ENCODE measurements at places on chromosomes 12 and 14.

GRCh38 chr14:67260965-67261364 lies 19.7 kb downstream of the PALS1 start:
- no peak for DNase-seq

- no peak for DNase-seq
Measured at GRCh38 chr12:7047306-7047705, 13.2 kb upstream of the C1S start.

DNA sequence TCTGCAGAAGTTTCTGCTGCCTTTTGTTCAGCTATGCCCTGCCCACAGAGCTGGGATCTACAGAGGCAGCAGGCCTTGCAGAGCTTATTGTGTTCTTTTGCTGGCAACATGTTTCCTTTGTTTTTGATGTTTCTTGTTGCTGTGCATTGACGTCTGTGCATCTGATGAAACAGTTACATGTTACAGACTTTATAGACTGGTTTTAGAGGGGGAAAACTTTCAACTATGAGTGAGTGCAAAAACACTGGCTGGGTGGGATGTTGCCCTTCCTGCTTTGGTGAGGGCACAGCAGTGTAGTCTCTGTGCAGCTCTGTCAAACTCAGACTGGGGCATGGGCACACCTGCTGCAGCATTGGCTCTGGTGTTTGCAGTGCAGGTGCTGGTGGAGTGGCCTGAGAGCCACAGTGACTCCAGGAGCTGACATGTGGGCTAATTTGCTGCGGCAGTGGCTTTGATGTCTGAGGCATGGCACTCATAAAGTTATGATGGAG lies 26.9 kb downstream of the CLEC6A start:
- no peak for DNase-seq

GRCh38 chr14:48125654-48126053 lies 450.2 kb upstream of the MDGA2 start:
- no peak for DNase-seq

DNA sequence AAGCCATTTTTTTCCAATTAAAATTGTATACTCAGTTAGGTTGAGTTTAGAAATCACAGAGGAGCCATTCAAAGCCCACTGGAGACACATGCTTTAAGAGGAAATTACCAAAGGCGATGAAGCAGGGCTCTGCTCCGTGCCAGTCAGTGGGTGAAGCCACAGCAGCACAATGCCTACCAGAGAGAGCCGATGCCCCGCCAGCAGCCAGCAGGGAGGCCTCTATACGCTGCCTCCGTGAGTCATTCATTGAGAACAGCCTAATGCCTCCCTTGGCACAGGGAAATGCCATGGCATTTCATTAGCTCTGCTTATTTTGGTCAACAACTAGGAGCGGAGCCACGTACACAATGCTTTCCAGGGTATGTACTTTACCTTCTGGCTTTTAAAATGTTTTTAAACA lies 197.8 kb upstream of the FRMD6 start:
- no peak for DNase-seq

DNA sequence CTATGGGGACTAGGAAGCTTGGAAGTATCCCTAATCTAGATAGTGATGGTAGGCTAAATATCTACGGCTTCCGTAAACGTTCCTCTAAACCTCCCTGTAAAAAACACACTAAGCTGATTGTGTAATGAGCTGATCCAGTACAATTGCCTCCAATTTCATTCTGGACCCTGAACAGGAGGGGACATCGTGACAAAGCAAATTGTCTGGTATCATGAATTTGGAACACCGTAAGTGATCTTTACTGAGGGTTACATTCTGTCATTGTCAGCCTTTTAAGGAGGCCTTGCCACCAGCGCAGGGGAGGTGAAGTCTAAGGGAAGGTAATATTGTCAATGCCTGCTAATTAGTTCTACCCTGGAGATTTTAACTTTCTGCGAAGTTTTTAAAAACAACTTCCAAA lies 487 bp upstream of the MGST1 start:
- no peak for DNase-seq

GRCh38 chr12:105773471-105773870 lies 365.3 kb downstream of the NUAK1 start:
- no peak for DNase-seq

DNA sequence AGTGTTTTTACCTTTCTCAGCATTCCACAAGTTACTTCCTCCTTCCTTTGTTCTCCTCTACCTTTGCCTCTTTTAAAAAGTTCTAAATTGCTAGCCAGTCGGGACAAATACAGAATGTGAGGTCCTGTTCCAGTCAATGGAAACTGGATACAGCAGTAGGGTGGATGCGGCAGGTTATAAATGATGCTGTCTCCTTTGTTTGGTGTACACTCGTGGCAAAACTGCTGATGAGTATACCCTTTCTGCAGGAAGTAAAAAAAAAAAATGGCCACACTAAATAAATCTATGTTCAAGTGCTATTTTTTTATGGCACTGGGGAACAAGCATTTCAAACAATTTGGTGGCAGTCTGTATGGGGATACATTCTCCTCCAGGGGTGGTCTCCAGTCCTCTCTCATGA lies 27.5 kb downstream of the KLRK1 start:
- no peak for DNase-seq

GRCh38 chr14:89486961-89487360 lies 69.9 kb upstream of the FOXN3 start:
- no peak for DNase-seq

DNA sequence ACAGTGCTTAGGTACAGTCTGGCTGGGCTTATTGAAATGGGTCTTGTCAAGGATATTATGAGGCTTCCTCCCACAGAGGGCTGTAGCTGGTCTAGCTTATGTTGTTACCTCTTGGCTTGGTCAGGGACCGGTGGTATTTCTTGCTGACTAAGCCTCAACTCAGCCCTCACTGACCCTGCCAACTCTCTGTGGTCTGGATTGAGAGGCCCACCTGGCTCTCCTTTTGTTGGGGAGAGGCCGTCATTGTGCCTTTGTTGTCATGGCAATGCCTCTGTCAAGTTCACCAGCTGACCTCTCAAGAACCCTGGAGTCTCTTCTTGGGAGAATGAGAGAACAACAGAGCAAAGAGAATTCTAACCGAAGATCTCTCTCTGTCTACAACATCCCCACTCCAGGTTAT lies 245.6 kb upstream of the NPAS3 start:
- DNase-seq, result no peak

DNA sequence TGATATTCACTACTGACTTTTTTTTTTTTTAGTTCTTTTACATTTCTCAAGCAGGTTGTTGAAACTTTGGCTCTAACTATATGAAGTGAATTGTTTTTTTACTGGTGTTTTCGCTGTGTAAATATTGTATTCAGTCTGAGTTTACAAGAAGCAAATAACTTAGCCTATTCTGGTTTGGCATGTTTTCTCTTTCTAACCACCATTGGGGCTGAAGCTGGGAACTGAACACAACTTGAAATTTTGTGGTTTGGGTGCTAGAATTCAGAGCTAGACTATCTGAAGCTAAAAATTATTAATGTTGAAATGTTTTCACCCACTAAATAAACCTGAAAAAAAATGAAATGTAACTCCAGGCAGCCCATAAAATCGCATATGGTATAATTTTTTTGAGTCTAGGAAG lies 37.2 kb downstream of the RAD51B start:
- no peak for DNase-seq

- DNase-seq, result no peak
Measured at GRCh38 chr12:68981516-68981915, 48.5 kb upstream of the CPM start.

GRCh38 chr12:89783359-89784060 lies 74.9 kb upstream of the ATP2B1 start:
- no peak for DNase-seq

GRCh38 chr12:102874819-102875218 lies 42.2 kb downstream of the PAH start:
- no peak for DNase-seq

- no peak for DNase-seq
Measured at GRCh38 chr14:32372154-32372553, 43.1 kb downstream of the AKAP6 start.

DNA sequence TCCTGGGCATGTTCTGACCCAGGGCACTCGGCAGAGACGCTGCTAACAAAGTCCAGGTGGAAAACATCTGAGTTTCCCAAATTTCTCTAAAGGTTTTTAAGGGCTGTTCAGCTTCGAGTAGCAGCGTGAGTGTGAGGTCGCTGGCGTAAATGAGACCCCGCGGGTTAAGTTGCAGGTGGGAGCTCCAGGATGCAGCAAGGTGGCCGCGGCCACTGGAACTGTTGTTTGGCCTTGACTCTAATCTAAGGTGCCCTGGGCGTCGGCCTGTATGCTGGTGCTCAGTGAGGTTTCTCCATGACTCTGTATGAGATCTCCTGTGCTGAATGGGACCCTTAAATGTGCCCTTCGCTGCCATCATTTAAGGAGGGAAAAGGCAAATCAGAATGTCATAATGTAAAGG lies 50.7 kb downstream of the ELK3 start:
- no peak for DNase-seq

- DNase-seq, result no peak
Measured at GRCh38 chr14:37899365-37899764, 303.9 kb downstream of the TTC6 start.

DNA sequence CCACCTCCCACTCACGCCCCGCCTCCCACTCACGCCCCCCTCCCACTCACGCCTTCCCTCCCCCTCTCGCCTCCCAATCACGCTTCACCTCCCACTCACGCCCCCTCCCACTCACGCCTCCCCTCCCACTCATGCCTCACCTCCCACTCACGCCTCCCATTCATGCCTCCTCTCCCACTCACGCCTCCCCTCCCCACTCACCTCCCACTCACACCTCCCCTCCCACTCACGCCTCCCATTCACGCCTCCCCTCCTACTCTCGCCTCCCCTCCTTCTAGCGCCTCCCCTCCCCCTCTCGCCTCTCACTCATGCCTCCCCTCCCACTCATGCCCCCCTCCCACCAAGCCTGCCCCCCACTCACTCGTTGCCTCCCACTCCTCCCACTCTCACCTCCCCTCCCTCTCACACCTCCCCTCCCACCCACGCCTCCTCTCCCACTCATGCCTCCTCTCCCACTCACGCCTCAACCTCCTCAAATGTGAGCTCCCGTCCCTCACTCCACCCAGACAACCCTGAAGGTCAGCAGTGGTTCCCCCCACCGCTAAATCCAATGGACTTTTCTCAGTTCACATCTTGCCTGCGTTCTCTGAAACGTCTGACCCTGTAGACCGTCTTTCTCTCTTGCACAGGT lies 39.8 kb downstream of the TMEM63C start:
- no peak for DNase-seq

- no peak for DNase-seq
Measured at GRCh38 chr12:28958553-28959195, 190.4 kb upstream of the FAR2 start.

DNA sequence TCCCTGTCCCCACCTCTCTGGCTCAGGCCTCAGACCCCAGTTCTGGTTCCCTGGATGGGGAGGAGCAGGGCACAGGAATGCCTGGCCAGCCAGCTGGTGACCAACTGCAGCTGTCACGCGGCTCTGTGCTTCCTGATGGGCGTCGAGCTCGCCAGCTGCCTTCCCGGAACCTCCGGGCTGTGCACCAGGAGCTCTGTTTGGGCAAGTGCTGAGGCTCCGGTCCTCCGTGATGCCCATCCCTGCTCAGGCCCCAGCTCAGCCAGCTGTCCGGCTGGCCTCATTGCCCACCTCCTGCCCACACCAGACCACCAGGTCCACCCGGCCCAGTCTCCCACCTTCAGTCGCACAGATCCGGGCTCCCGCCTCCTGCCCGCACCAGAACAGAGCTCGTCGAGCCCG lies 4.8 kb downstream of the IFFO1 start:
- DNase-seq, result no peak

GRCh38 chr14:35506927-35507326 lies 27.0 kb upstream of the INSM2 start:
- DNase-seq, result no peak

GRCh38 chr12:22169376-22169775 lies 123.4 kb downstream of the CMAS start:
- no peak for DNase-seq

DNA sequence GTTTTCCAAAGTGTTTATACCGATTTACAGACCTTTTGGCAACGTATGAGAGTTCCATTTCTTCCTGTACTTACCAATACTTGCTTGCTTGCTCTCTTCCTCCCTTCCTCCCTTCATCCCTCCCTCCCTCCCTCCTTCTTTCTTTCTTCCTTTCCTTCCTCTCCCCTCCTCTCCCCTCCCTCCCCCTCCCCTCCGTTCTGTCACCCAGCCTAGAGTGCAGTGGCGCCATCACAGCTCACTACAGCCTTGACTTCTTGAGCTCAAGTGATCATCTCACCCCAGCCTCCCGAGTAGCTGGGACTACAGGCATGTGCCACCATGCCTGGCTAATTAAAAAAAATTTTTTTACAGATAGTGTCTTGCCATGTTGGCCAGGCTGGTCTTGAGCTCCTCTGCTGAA lies 40.4 kb downstream of the DIP2B start:
- no peak for DNase-seq

- no peak for DNase-seq
Measured at GRCh38 chr12:91058786-91059185, 962 bp upstream of the KERA start.

GRCh38 chr12:15875863-15876262 lies 6.3 kb upstream of the STRAP start:
- DNase-seq, result no peak

DNA sequence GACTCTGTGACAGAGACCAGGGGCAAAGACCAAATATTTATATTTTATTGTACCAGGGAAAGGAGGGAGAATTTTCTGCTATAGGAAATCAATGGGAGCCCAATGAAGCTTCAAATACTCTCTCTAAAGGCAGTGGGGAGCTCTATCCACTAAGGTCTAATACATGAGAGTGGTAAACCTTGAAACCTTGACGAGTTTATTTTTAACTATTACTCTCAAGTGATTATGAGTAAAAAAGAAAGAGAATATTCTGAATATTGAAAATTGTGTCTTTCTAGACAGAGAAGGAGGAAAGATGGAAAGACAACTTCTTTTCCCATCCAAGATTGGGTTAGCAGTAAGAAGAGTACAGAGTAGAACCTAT lies 1722.1 kb upstream of the SEL1L start:
- DNase-seq, result no peak

DNA sequence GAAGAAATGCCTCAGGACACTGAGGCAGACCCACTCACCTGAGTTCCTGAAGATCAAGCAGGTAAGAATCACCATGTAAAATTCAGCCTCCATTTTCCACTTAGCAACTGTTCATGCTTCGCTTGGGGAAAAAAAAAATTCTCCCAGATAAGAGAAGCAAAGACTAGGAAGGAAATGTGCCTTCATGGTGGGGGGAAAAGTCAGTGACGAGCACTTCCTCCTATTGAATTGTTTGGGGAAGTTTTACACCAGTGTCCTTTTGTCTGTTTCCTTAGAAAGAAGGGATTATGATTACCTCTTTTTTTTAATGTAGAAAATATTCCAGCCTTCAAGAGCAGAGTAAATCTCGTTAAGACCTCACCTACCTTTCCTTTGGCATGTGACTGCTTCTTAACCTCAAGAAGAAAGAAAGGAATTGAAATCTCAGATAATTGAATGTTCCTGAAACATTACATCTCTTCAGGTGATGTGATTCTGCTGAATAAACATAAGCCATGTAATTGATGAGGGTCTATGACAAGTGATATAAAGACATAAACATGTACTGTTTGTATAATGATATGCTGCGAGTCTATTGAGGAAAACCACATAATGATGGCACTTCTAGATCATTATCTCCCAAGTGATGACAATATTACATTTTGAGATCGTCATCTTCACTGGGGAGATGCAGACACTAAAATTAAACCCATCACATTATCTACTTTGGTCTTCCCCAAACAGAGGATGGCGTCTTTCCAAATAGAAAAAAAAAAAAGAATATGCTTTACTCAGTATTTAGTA lies at the start of gene PTPRB:
Gene PTPRB, minus strand, starts transcription at position 127 of the 783 bp plus-strand sequence. Its CDS starts 34 bp downstream, at position 93.
- no peak for DNase-seq
